Glomerular endothelial cell (primary cell): ENCODE measurements at places on chromosomes 5 and 9. TPM values are rescaled to one million over a fixed set of nuclear protein-coding genes. Genes with fewer than 3 reads are reported as not detected.

The TLE4 gene
- total RNA-seq, result 45.1 and 45.7 TPM in 2 replicates

The ZDHHC11B gene
- total RNA-seq, result not detected in 2 replicates

The LCN2 gene
- not detected in 2 replicates for total RNA-seq

The KIF20A gene
- 8.2 and 13.6 TPM in 2 replicates for total RNA-seq

The IFNA2 gene
- total RNA-seq, result not detected in 2 replicates

The TRPM3 gene
- total RNA-seq, result not detected in 2 replicates

The CENPP gene
- total RNA-seq, result 1.8 and 2.5 TPM in 2 replicates

The PSAT1 gene
- 15.5 and 22.7 TPM in 2 replicates for total RNA-seq

The CAMK2A gene
- total RNA-seq, result not detected in 2 replicates

The PITX1 gene
- total RNA-seq, result not detected in 2 replicates

The DYNC2I2 gene
- 55.0 and 71.9 TPM in 2 replicates for total RNA-seq

The SLC23A1 gene
- not detected in 2 replicates for total RNA-seq

The GFRA3 gene
- total RNA-seq, result not detected in 2 replicates

The SPINK13 gene
- total RNA-seq, result not detected in 2 replicates

The DRD1 gene
- total RNA-seq, result not detected in 2 replicates
